Left lobe of liver (tissue), 2 donors: ENCODE measurements at places on chromosomes 4 and X. TPM values are rescaled to one million over a fixed set of nuclear protein-coding genes. Genes with fewer than 3 reads are reported as not detected.

NDP gene
- not detected for total RNA-seq

DNA sequence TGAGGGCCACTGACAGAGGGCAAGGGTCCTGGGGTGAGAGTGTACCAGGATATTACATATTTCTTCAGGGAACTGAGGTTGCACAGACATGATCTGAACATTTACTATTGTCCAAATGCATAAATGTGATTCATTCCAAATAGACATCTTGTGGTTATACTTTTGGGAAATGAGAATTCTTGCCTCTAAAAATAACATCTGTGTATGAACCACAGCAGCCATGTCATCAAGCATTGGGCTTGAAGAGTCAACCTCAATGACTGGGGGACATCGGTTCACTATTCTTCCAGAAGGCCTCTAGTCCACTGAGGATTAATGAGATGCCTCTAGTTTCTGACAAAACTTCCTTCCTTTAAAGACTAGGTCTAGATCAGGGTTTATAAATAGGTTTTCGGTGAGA, 193.1 kb upstream of the GPC4 start:
- DNase-seq, result no peak

NUDT10 gene
- total RNA-seq, result 0.20 TPM

CCDC120 gene
- 4.7 TPM for total RNA-seq

- no peak for DNase-seq
Observed at GRCh38 chr4:22458098-22458497, 57.8 kb downstream of the ADGRA3 start.
